ENCODE measurements at places on chromosomes 12 and 14.

- DNase-seq = no peak
Measured at GRCh38 chr14:29310757-29311156, 544.2 kb downstream of the FOXG1 start.

GRCh38 chr14:68851078-68851477 lies 58.2 kb upstream of the ZFP36L1 start:
- no peak for DNase-seq

GRCh38 chr14:49623941-49624839 lies 3.6 kb downstream of the MGAT2 start:
- no peak for DNase-seq

GRCh38 chr14:66087231-66087630 lies 398.9 kb upstream of the CCDC196 start:
- no peak for DNase-seq

GRCh38 chr12:70849265-70849960 lies 71.1 kb downstream of the PTPRR start:
- no peak for DNase-seq

DNA sequence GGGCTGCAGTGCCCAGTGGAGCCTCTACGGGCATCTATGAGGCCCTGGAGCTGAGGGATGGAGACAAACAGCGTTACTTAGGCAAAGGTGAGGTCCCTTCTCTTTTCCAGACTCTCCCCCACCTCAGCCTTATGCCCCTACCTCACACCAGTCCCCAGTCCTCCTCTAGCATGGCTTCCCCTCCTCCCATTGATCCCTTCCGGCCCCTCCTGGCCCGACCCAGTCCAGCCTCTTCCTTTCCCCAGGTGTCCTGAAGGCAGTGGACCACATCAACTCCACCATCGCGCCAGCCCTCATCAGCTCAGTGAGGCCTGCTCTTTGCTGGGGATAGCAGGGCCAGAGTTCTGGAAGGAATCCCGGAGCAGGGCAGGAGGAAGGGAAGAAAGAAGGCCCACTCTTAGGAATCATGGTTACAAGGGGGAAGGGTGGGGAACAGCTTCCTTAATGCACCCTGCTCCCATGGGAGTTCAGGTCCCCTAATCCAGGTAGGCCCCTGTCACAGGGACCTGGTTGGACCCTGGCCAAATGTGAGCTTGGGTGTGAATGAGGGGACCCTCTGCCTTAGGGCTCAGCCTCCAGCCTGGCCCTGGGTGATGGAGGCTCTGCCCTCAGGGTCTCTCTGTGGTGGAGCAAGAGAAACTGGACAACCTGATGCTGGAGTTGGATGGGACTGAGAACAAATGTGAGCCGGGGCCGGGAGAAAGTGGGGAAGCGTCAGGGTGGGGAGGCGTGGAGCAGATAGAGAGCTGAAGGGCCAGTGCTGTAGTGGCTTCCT lies 2.2 kb downstream of the ENO2 start:
- no peak for DNase-seq

GRCh38 chr14:70190156-70190555 lies 1.4 kb upstream of the SLC8A3 start:
- no peak for DNase-seq

DNA sequence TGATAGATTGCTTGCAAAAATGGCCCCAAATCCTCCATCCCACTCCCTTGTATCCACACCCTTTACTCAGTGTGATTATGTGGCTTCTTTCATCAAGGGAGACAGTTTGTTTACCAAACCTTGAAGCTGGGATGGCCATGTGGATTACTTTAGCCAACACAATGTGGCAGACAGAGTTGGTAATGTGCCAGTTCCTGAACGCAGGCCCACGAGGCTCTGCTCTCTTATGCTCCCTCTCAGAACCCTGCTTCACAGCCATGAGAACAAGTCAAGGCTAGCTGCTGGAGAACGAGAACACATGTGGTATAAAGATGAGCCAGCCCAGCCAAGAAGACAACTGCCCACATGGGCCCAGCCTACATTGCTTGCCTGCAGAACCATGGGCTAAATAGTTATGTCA lies 162.3 kb downstream of the NDUFA12 start:
- DNase-seq = no peak

GRCh38 chr12:125065919-125066570 lies 810 bp downstream of the AACS start:
- no peak for DNase-seq

GRCh38 chr14:41749429-41749828 lies 142.8 kb downstream of the LRFN5 start:
- DNase-seq = no peak

GRCh38 chr12:7787574-7788293 lies 1.5 kb upstream of the NANOG start:
- no peak for DNase-seq

- DNase-seq = no peak
Measured at GRCh38 chr14:59463787-59464485, 1.2 kb downstream of the GPR135 start.

GRCh38 chr12:23756416-23756815 lies 193.1 kb downstream of the SOX5 start:
- no peak for DNase-seq

GRCh38 chr12:110252716-110253115 lies 28.3 kb upstream of the ATP2A2 start:
- DNase-seq = no peak

- no peak for DNase-seq
Measured at GRCh38 chr14:62030387-62030786, 268.2 kb downstream of the SNAPC1 start.

- DNase-seq = no peak
Measured at GRCh38 chr12:40581889-40582288, 110.3 kb upstream of the CNTN1 start.
